ENCODE measurements at places on chromosomes 4 and X.

DNA sequence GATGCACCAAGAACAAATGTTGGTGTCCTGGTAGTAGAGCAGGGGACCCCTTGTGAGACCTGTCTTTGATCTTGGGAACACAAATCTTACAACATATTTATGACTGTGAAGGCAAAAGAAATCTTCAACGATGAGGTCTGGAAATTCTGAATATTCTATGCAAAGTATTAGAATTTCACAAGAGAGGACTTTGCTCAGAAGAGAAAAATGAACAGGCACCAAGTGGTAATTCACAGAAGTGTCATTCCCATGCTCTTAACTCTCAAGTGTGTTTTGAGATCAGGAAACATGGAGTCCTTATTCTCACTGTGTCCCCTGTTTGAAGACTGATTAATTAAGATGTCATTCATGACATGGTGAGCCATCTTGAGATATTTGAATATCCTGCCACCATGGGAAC is 52.5 kb downstream of the COQ2 start:
- DNase-seq: no peak

- DNase-seq: no peak
Observed at GRCh38 chrX:149819371-149819770, 37.6 kb downstream of the MAGEA9 start.

DNA sequence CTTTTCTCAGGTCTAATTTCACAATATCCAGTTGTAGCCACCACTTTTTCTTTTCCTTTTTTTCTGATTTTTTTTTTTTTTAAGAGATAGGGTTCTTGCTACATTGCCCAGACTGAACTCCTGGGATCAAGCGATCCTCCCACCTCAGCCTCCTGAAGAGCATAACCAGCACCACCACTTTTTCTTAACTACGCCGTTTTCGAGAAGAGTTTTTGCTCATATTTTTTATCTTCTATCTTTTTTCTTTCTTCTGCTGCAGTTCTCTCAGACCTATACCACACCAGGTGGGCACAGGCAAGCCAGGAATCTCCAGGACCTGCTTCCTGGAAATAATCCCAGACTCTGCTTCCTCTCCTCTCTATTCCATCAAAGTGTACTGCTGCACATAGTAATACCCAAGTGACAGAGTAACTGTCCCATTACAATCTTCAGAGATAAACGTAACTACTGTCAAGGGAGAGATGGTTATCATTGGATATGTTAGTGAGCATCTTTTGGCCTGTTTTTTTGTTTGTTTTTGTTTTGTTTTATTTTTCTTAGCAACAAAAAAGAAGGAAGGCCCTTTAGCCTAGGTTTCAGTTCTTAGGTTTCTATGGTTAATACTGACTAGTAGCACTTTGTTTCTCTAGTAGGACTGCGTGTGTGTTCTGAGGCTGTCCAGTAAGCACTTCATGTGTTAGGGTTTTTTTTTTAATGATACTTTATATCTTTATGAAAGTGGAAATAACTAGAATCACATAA is 59.2 kb upstream of the TXK start:
- DNase-seq: no peak

GRCh38 chr4:41339812-41340809 is 83.4 kb downstream of the UCHL1 start:
- DNase-seq: no peak

DNA sequence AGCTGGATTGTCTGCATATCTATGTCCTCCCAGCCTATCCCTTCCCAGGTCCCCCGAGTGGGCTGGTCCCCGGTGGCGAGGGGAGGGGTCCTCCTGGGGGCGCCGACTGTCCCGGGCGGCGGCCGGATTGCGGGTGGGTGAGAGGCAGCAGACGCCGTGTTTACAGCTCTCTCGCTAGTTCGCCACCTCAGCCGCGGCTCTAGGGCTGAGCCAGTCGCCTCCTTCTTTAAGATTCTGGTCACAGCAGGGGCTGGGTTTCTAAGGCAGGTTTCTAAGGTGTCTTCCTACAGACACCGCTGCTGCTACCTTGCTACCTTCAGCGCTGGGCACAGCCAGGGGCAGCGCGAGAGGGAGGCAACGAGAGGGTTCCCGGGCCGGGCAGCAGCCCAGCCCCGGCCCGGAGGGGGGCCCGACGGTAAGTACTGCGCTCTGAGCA is 57.2 kb downstream of the FRMPD3 start:
- DNase-seq: no peak

DNA sequence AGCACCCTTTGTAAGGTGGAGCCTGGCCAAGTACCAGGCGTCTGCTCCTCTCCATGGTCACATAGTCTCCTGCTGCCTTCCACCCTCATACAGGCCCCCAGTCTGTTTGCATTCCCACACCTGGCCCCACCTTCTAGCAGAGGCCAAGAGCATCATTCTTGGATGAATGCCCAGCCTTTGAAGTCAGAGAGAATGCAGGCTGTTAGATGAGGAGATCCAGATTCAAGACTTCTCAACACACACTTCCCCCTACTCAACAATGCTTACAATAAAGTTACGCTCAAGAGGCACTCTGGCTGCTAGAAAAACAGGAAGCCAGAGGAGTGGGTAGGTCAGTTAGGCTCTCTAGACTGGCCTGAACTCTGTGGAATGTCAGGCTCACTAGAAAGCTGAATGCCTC is 43.3 kb downstream of the SHROOM4 start:
- DNase-seq: no peak

DNA sequence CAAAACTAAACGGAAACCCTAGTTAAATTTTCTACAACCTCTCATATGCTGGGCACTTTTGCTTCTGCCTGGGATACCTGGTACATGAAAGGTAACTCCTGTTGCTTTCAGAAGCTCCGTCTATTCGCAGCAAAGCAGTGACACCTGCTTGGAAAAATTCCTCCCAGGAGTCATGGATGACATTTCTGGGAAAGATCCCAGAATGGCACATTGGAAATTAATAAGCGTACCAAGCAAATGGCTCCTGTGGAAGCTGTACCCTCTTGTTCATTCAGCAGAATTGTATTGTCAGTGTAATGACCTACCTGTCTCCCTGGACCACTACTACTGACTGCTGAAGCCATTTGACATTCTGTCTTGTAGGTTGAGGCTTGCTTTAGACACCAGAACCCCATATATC is 349.7 kb upstream of the NOCT start:
- DNase-seq: no peak

DNA sequence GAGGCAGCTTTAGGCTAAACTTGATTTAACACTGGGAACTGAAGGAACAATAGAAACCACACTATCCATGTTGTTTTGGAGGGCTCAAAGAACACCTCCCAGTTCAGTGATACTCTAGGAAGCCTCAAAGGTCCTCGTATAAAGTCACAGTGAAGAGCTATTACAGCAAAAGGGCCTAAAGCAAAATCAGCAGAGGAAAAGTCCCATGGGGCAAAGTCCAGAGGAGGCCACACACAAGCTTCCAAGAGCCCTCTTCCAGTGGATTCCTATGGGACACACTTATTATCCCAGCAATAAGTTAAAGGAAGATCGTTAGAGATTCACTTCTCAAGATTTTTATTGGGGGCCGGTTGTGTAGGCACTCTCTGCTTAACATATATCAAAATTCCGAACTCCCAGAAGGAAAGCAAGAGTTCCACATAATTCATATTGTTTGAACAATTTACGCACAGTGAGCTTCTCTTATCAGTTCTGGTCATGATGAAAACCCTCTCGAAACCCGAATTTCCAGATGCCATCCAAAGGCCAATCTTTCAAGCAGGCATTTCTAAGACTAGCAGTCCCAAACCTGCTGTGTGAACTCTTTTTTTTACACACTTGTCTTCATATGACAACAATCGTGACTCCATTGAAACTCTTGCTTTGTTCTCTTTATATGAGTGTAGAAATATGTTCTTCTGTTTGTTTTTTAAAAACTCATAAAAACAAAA is 53.7 kb downstream of the ANXA5 start:
- DNase-seq: no peak

GRCh38 chr4:114323841-114324240 is 274.8 kb upstream of the UGT8 start:
- DNase-seq: no peak

- no peak for DNase-seq
Observed at GRCh38 chr4:42955746-42956505, 63.4 kb downstream of the GRXCR1 start.

GRCh38 chr4:6367371-6367851 is 97.8 kb downstream of the WFS1 start:
- no peak for DNase-seq

GRCh38 chr4:74181219-74181618 is 23.3 kb downstream of the MTHFD2L start:
- DNase-seq: no peak

DNA sequence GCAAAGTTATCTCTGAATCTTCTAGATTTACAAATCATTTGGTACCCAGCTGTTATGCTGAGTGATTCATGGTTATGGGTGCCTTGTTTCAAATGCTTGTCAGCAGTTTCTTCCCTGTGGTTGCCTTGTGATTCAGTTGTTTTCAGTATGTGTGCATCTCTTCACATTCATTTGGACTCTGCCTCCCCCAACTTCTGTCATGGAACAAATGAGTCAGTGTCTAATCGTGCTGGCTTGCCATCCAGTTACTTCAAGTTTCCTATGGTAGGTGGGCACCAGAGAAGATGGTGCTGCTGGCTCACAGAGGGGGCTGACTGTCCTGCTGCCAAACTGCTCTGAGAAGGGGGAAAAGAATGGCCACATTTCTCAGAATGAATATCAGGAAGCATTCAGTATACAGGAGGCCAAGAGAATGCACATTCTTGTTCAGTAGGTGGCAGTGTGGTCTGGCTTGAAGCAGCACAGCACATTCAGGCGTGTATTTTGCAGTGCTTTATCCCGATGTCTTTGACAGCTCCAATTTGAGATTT is 260.9 kb downstream of the GLUD2 start:
- no peak for DNase-seq

GRCh38 chrX:134407065-134407376 is 52.9 kb upstream of the HPRT1 start:
- DNase-seq: no peak

DNA sequence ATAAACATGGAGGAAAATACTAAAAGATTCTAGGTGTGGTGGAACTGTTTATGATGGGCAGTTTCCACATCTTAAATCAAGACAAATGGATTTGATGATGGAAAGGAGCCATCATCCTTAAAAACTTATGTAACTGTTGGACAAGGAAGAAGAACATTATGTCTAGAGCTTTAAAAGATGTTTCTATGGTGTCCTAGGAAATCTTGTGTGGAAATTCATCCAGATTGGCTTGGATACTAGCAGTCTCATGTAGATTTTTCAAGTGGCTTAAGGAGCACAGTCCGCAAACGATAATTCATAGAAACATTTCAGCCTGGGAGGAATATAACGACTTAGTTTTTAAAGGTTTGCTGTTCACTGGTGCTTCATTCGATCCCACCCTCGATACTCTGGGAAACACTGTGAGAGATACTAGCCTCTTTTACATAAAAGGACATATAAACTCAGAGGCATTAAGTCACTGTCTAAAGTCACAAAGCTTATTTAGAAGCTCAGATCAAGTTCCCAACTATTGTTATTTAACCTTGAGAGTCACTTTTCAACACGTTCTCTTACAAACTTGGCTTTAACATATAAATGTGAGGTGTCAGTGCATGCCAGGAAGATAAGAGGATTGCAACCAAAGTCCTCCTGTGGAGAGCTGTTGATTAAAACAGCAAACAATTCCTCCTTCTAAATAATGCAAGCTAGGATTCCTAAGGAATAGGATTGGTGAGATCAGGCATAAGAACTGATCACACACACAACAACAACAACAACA is 135.7 kb upstream of the SCML1 start:
- no peak for DNase-seq

DNA sequence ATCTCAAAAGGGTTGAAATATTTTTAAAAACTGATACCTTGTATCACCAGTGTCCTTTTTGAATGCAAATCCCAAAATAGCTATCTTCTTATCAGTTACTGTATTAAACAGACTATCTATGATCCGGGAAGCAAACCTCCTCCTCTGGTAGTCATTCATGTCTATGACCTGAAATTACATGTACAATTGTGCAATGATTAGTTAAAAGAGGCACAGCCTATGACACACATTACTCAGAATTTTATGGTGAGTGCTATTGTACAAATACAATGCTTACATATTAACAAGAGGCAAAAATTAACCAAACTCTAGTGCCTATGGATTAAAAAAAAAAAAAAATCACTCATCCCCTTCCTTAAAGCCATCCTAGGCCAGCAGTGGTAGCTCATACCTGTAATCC is 21.7 kb downstream of the UGDH start:
- no peak for DNase-seq

DNA sequence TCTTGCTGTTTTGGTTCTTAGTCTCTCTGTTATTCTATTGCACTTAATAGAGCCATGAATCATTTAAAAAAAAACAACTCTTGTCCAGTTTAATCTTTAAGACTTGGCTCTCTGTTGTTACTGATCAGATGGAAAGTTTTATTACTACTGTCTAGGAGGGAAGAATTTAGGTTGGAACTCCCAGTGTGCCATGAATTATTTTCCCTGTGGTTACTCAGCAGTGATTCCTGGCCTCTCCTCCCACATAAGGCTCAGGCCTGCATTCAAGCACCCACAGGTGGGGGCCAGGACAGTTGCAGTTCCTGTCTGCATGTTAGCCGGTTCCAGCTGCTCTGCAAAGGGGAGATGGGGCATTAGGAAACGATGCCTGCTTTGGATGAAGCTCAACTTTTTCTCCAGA is 29.8 kb upstream of the ESX1 start:
- no peak for DNase-seq

- DNase-seq: peak; percentile 86
Observed at GRCh38 chrX:40109288-40110008, 11.7 kb upstream of the BCOR start.
